ENCODE measurements at places on chromosomes 4 and X.
A peak's percentile ranks its signal among the peaks of the same experiment; 100 is the strongest.

- DNase-seq, result peak; percentile 44
Observed at GRCh38 chrX:132480581-132481203, 8.1 kb downstream of the MBNL3 start.

DNA sequence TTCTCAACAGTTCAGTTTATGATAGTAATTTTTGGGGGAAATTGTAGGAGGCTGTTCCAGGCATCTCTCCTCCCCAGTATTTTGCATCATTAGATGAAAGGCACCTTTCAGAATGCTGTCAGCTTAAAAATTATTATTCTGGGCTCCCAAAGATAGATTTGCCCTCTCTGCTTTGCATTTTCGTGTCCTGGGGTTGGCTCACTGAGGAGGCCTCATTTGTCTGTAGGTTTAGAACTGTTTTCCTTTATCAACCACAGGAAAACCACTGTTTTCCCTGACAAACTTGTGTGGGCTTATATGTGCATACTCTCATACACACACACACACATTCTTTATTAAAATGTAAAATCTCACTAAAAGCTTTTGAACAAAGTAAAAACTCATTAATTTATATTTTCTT, 197.2 kb upstream of the VCX3A start:
- no peak for DNase-seq

GRCh38 chr4:102439236-102439614, 61.9 kb upstream of the NFKB1 start:
- peak; percentile 95 for DNase-seq

DNA sequence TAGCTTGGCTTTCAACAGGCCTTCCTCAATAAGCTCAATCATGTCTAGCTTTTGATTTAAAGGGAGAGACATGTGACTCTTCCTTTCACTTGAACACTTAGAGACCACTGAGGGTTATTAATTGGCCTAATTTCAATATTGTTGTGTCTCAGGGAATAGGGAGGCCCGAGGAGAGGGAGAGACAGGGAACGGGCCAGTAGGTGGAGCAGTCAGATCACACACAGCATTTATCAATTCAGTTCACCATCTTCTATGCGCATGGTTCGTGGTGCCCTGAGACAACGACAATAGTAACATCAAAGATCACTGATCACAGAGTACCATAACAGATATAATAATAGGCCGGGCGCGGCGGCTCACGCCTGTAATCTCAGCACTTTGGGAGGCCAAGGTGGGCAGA, 17.8 kb downstream of the ZNF81 start:
- peak; percentile 25 for DNase-seq
